COR-L47 (cell line): ENCODE measurements at places on chromosomes 6 and 20.

- no peak for DNase-seq
These were observed 40.3 kb upstream of the CNKSR3 start for GRCh38 chr6:154550779-154551178.

GRCh38 chr6:38110481-38110971 is 291.0 kb downstream of the ZFAND3 start:
- DNase-seq = no peak

DNA sequence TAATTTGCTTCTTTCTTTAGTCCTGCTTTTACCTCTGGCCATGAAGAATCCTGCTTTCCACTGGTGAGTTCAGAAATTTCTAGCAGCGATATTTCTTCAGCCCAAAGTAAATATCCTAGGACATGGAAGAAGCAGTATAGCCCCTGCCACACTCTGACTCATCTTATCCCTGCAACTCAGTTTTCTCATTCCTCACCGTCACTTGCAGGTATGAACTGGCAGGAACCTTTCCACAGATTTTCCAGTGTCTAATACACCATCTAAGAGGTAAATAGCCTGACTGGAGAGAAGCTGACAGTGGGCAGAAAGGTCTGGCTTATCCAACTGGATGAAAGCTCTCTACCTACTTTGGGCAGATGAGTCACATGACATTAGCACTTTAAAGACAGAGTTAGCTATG is 816.7 kb upstream of the FLRT3 start:
- no peak for DNase-seq

- no peak for DNase-seq
These were observed 99.7 kb upstream of the STMND1 start for GRCh38 chr6:17002123-17002522.

- no peak for DNase-seq
These were observed 21.6 kb upstream of the POM121L2 start for GRCh38 chr6:27333642-27334040.

DNA sequence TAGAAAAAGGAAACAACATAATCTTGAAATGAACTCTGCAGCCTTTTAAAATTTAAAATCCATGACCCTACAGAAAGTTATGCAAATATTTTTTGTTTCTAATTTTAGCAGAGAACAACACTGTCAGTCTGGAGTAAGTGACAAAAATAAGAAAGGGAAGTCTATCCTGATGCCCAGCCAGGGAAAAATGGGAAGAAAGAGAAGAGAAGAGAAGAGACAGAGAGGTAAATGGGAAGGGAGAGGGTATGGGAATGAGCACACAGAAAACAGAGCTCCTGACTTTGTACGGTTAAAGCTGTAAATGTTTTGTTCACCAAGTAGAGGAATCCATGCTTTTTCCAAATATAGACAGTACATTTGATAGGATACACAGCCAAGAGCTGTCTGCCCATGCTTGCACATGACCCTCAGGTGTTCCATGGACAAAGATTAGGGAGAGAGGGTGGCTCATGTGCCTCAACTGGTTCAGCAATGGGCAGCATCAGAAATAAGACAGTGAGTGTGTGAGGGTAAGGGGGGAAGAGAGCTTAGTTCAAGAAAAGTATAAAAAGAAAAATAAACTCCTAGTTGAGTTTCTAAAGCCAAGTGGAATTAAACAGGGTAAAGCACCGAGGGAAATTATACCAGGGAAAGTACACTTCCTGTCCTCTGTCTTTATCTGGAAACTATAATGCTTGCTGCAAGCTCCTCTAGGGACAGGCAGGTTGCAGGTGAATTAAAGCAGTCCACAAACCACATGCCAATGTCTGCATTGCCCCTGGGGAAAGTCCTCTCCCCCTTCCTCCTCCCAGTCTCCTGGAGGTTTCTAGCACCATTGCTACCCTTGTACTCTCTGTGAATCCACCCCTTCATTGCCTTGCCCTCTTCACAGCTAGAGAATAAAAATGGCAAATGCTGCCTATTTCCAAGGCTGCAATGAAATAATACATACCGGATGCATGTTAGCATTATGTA is 30.0 kb downstream of the MAP3K5 start:
- DNase-seq = no peak

DNA sequence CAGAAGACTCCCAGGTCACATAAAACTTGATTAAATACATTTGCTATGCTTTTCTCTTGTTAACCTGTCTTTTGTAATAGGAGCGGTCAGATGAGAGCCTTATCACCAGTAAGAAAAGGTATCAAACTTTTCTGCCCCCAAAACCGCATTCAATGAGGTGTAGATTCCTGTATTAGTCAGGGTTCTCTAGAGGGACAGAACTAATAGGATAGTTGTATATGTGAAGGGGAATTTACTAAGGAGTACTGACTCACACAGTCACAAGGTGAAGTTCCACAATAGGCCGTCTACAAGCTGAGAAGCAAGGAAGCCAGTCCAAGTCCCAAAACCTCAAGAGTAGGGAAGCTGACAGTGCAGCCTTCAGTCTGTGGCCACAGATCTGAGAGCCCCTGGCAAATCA is 32.7 kb downstream of the PTPRK start:
- DNase-seq = no peak
